ENCODE measurements at places on chromosomes 2 and 18. TPM values are rescaled to one million over a fixed set of nuclear protein-coding genes. Genes with fewer than 3 reads are reported as not detected.

KCNJ13 gene
- not detected for total RNA-seq

FBXO48 gene
- total RNA-seq: 0.99 TPM

GPR45 gene
- not detected for total RNA-seq

SIX3 gene
- not detected for total RNA-seq

SLC23A3 gene
- 1.6 TPM for total RNA-seq

CAPN14 gene
- total RNA-seq: 0.16 TPM

NEU4 gene
- not detected for total RNA-seq

DOK6 gene
- total RNA-seq: 2.1 TPM

SOWAHC gene
- total RNA-seq: 9.3 TPM

SP5 gene
- total RNA-seq: not detected

GREB1L gene
- total RNA-seq: 3.7 TPM

EIF4E2 gene
- 49.1 TPM for total RNA-seq

ANKRD36 gene
- total RNA-seq: 48.9 TPM

NYAP2 gene
- total RNA-seq: not detected

ELOA2 gene
- total RNA-seq: not detected

LAMA3 gene
- total RNA-seq: 15.7 TPM

EIF5B gene
- 27.1 TPM for total RNA-seq

APOB gene
- total RNA-seq: not detected

SERPINB4 gene
- not detected for total RNA-seq

PPP1R1C gene
- total RNA-seq: not detected

LYG2 gene
- total RNA-seq: not detected

NPPC gene
- total RNA-seq: not detected

BUB1 gene
- total RNA-seq: 5.9 TPM

PAX8 gene
- 1.5 TPM for total RNA-seq

CNDP1 gene
- total RNA-seq: not detected

EML6 gene
- 0.49 TPM for total RNA-seq

SCG2 gene
- 3.4 TPM for total RNA-seq

SATB2 gene
- total RNA-seq: 2.3 TPM

SP9 gene
- total RNA-seq: not detected

ST3GAL5 gene
- total RNA-seq: 19.4 TPM

ODC1 gene
- 129 TPM for total RNA-seq

OTOS gene
- not detected for total RNA-seq

NRP2 gene
- total RNA-seq: 11.2 TPM

CRYGC gene
- not detected for total RNA-seq

MEP1B gene
- total RNA-seq: not detected

PRADC1 gene
- total RNA-seq: 15.0 TPM

UGT1A3 gene
- not detected for total RNA-seq

ZNF512 gene
- 34.7 TPM for total RNA-seq

LCT gene
- not detected for total RNA-seq

ITPRIPL1 gene
- total RNA-seq: 3.4 TPM

ALK gene
- 0.27 TPM for total RNA-seq

MC2R gene
- not detected for total RNA-seq

PAIP2B gene
- total RNA-seq: 1.6 TPM

TDRD15 gene
- not detected for total RNA-seq

DNER gene
- not detected for total RNA-seq

SH3RF3 gene
- total RNA-seq: 8.4 TPM

STK17B gene
- total RNA-seq: 50.5 TPM

TXNDC2 gene
- total RNA-seq: 0.16 TPM

GLI2 gene
- 5.3 TPM for total RNA-seq

FAM228A gene
- total RNA-seq: 0.18 TPM

Measured in fibroblast of the aortic adventitia (primary cell).